ENCODE measurements at places on chromosomes 12 and 14.

DNA sequence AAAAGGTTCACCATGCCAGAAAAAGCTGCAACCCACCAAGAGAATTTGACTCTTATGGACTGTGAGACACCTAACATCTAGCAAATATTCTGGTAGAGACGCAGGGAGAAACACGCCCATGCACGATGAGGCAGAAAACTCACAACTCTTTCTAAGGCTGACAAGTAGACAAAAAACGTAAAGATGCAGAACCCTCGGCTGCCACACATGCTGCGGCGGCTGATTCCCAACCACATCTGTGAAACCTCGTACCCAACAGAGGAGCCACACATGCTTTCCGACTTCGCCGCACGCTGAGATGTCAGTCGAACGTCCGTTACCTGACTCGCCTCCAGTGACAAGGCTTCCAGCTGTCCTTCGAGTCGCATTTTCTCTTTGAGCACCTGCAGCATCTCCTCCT, 21.8 kb downstream of the GOLGA3 start:
- DNase-seq = peak; percentile 26

GRCh38 chr14:25803386-25804018, 753.6 kb upstream of the STXBP6 start:
- no peak for DNase-seq

DNA sequence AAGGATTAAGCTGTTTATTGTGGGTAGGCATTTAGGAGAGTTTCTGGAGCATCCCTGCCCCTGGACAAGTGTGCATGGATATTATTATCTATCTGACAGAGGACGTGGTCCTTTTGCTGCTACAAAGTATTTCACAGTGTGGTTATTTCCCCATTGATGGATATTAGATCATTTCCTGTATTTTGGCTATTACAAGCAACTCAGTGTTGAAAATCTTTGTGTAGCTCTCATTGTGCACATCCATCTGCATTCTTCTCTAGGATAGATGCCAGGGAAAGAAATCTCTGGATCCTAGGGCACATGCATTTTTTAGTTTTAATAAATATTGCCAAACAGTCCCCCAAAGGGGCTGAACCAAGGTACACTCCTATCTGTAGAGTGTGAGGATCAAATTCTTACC, 154.3 kb upstream of the SRRM4 start:
- no peak for DNase-seq

DNA sequence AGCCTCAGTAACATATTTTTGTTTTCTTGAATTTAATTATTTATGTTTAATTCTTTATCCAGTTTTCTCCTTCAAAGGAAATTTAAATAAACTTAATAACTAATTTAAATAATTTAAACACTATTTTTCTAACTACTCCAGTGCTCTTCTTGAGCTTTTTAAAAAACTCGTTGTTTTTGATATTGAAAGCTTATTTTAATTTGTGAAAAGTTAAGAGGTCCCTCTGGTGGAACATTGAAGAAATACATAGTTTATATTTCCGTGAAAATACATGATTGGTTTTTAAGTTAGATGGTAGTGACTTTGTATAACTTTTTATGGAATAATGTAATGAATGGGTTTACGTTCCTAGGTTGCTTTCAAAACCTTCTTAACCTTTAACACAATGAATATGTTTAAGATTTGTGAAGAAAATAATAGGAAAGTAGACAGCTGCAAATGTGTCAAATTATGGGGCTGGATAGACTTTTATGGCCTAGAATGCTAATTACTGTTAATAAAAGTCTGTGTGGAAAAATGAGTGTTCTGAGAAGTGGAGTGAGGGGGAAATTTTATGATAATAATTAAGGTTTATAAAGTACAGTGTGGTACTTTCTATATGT, 45.9 kb upstream of the MSRB3 start:
- DNase-seq = no peak

GRCh38 chr14:30559638-30560091, 707 bp downstream of the G2E3 start:
- no peak for DNase-seq

DNA sequence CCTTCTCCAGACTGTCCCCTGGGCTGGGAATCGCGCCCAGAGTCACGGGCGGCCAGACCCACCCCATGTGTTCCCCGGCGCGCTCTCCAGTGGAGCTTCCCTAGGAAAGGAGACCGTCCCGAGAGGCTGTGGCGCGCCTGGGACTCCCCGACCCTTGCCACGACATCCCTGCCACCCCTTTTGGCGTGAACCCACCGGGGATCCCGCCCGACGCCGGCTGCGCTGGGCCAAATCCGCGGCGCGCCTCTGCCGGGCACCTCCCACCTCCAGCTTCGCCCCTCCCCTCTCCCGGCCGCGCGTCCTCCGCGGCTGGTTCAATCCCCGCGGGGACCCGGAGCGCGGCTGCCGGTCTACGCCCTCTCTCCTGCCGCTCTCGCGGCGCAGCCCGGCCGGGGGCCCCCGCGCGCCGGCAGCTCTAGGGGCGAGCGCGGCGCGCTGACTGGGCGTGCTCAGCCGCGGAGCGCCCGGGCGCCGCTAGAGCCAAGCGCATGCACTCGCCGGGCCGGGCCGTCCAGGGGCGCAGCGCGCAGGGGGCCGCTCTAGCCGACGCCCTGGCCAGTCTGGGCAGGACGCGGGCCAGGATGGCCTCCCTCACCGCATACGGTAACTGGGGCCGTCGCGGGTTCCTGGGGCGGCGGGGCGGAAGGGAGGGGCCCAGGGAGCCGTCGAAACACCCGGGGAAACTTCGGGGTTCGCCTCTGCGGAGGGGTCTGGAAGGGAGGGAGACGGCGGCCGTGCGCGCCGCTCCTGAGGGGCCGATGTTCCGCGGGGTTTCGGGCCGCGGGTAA, 77.4 kb upstream of the ANO4 start:
- no peak for DNase-seq

DNA sequence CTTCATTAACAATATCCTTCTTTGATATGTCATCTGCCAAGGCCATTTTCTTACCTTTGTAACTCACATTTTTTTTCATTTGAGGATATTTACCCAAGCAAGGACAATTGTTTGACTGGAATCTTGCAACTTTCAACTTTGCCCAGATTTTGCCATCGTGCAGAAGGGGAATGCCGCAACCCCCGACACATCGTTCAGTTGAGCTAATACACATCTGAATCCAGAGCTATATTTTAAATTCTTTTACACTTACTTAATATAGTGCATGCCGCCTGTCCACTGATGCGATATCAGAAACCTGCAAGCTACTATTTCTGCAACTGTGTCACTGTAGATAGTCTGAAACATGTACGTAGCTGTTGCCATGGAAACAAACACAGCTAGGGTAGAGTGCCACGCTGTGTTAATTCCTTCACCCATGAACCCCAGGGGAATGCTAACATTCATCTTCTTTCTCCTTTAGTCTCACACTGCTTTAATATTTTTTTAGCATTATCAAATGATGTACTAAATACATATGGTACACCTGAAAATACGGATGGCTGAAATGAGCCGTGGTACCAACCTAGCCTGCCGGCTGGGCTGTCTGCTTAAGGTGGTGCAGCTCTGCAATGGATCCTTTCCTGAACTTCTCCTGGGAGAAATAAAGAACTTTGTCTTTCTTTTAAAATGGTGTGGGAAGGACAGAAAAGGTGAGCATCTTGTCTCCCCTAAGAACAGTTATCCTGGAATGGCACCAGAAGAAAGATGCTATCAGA, 77.0 kb upstream of the FOXN3 start:
- no peak for DNase-seq

- DNase-seq = no peak
Observed at GRCh38 chr12:9388379-9388778, 180.2 kb upstream of the PZP start.

DNA sequence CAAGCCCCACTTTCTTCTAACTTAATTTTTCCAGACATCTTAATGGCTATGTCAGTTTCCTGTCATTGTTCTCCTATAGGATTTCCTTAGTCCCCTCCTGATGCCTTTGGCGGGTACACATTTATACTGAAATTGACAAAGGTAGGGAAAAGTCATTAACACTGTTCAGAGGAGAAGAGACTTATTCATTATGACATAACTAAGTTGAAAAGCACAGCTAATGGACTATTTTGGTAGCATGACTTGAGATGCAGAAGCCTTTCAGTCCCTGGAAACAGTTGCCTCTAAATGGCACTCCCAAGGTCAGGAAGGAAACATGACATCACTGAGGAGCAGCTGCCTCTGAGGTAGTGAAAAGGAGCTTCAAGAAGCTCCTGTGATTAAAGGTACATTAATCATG, 317.5 kb upstream of the KITLG start:
- no peak for DNase-seq

DNA sequence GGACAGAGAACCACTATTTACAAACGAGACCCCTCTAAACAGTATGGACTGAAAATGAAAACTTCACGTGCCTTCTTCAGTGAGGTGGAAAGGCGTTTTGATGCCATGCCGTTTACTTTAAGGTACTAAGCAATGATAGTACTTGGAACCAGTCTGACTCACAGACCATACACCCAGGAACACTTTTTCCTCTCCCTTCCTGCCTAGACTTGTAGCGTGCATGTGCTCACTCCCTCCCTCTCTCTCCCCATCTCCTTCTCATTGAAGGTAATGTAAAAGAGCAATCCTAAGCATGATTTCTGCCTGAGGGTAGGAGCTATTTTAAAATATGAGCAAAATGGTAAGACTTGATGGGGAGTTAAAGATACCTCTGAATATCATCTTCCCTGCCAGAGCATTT, 5.9 kb upstream of the RPL41 start:
- DNase-seq = no peak

GRCh38 chr12:98637068-98637467, 7.5 kb downstream of the IKBIP start:
- no peak for DNase-seq

GRCh38 chr14:44700694-44701093, 193.6 kb upstream of the FSCB start:
- DNase-seq = no peak

DNA sequence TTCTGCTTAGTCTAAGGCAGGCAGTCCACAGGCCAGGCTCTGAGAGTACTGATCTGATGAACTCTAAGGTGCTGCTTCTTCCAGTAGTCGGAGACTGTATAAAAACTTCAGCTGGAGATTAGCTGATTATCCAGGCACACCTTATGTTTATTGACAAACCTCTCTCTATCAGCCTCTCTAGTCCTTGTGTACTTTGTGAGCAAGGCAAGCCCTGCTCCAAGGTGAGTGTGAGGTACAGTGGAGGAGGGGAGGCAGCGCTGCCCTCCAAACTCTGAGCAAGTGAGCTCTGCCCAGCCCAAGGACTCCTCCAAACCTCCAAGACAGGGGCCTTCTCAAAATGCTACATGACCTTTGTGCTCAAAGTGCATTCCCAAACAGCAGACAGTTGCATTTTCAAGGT, 95.9 kb upstream of the CDKN3 start:
- no peak for DNase-seq

GRCh38 chr14:65260786-65261185, 151.7 kb upstream of the FUT8 start:
- no peak for DNase-seq

GRCh38 chr12:51388069-51388799, 3.0 kb downstream of the GALNT6 start:
- DNase-seq = no peak

- peak; percentile 17 for DNase-seq
Observed at GRCh38 chr14:54366736-54367735, 29.8 kb upstream of the CDKN3 start.

GRCh38 chr12:46159309-46159901, 109.4 kb downstream of the SLC38A1 start:
- DNase-seq = no peak

DNA sequence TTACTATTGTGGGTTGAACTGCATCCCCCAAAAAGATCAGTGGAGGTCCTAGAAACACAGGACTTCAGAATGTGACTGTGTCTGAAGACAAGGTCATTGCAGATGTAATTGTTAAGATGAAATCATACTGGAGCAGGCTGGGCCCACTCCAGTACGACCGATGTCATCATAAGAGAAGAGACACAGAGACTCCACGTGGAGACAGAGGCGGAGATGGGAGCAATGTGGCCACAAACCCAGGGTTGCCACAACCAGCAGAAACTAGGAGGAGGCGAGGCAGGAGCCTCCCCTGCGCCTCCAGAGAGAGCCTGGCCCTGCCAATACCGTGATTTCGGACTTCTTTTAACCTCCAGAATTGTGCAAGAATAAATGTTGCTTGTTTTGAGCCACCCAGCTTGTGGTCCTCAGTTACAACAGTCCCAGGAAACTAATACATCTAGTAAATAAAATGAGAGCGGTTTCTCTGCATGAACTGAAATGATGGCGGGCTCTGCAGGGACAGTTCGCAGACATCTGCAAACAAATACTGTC, 25.7 kb upstream of the FZD10 start:
- no peak for DNase-seq

GRCh38 chr12:44628180-44628579, 247.9 kb downstream of the NELL2 start:
- DNase-seq = no peak

GRCh38 chr14:104973385-104974145, 4.6 kb downstream of the AHNAK2 start:
- no peak for DNase-seq

- no peak for DNase-seq
Observed at GRCh38 chr12:43287706-43288383, 264.2 kb downstream of the ADAMTS20 start.

DNA sequence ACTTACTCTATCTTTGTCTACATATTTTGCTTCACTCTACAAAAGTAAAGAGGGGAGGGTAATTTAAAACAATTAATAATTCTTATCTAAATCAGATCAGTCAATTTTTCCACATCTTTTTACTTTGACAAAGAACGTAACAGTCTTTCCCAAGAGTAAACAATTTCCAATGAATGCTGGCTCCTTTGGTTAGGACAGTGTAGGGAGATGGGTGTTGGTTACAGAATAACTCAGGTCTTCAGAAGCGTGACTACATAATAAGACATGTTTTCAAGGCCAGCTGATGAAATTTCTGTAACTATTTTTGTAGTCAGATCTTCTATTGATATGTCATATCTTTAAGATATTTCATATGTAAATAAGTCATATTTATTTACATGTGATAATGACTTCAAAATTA, 183.0 kb upstream of the CAND1 start:
- no peak for DNase-seq

- no peak for DNase-seq
Observed at GRCh38 chr12:13372386-13372785, 175.9 kb downstream of the EMP1 start.

GRCh38 chr14:103408491-103409155, 23.4 kb downstream of the MARK3 start:
- DNase-seq = no peak

- no peak for DNase-seq
Observed at GRCh38 chr12:45008211-45008610, 42.7 kb downstream of the DBX2 start.

DNA sequence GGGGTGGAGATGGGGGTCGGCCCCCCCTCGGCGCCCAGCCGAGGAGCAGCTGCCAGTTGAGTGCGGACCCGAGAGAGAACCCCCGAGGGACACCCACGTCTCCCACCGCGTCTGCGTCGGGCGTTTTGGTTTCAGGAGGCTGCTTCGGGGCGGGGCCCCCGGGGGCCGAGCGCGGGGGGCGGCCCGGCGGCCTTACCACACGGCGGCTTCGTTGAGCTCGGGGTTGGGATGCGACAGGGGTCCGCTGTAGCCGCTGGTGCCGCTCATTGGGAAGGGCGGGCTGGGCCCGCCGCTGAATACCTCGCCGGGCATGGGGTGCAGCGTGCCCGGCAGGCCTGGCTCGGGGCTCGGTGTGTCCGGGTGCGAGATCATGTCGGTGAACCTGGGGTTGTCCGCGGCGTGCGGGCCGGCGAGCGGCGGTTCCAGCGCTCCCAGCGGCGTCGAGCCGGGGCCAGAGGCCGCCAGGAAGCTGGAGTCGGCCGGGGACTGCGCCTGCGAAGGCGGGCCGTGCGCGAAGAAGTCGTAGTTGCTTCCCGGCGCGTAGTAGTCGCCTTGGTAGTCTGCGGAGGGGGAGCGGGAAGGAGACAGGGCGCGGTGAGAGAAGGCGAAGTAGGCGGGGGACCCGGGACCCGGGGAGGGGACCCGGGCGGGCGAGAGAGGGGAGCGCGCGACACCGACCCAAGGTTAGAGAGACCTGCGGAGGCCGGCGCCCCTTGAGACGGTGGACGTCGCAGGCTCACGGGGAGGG, 8.5 kb downstream of the LHX5 start:
- no peak for DNase-seq

Measured in stimulated activated CD4-positive, alpha-beta T cell treated with anti-CD3 and anti-CD28 coated beads, Interleukin-15, amount 100 ng/mL, for 48 hours (primary cell).